ENCODE measurements at places on chromosomes 16 and 17.
A peak's percentile ranks its signal among the peaks of the same experiment; 100 is the strongest.

GRCh38 chr17:33140413-33141099 is 148.9 kb downstream of the SPACA3 start:
- no peak for DNase-seq

DNA sequence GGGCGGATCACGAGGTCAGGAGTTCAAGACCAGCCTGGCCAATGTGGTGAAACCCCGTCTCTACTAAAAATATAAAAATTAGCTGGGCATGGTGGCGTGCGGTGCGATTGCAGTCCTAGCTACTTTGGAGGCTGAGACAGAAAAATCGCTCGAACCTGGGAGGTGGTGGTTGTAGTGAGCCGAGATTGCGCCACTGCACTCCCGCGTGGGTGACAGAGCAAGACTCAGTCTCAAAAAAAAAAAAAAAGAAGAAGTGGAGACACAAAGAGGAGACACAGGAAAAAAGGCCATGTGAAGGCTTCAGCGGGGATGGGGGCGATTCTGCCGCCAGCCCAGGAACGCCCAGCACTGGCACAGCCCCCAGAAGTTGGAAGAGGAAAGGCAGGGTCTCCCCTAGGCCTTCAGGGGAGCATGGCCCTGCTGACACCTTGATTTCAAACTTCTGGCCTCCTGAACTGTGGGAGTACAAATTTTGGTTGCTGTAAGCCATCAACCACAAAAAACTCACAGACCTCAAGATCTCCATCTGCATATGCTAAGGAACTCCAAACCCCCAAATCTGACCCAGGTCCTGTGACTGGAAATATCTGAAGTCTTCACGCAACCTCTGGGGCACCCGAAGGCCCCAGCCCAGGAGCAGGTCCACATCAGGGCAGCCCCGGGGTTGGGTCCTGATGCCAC is 7.0 kb downstream of the SGSH start:
- DNase-seq: no peak

- peak; percentile 48 for DNase-seq
These were observed 51.2 kb downstream of the RMI2 start for GRCh38 chr16:11396241-11397048.

GRCh38 chr16:3523281-3523680 is 22.5 kb downstream of the CLUAP1 start:
- no peak for DNase-seq

DNA sequence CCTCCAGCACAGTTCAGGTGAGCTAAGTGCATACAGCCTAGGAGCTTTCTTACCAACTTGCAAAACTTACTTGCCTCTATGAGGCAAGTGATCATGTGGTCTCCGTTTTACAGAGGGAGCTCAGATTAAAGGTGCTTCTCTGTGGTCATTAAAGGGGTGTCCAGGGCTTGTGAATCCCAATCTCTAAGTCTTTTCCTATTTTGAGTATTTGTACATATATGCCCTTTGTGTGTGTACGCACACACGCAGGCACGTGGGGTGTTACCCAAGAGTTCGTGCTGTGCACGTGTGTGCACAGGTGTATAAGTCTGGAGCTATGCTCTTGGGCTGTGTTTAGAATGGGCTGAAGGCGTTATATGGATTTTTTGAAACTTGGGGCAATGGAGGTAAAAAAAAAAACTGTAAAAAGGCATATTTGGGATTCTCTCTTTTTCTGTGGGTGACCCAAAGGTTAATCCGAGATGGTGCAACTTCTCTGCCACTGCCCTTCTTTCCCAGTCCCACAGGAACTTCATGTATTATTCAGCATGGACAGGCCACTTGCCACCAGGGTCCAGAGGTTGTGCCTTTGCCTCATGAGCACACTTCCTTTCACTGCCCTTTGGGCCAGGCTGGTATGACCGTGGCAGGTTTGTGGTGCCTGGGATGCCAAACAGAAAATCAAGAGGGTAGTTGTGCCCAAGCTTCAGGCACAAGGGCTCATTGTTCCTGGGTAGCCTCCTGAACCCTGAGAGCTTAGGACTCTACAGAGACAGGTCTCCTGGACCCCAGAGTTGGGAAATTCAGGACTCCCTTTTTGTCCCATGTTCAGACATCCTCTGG is 1.5 kb downstream of the ABCC3 start:
- no peak for DNase-seq

GRCh38 chr16:49964973-49965372 is 60.1 kb upstream of the CNEP1R1 start:
- no peak for DNase-seq

DNA sequence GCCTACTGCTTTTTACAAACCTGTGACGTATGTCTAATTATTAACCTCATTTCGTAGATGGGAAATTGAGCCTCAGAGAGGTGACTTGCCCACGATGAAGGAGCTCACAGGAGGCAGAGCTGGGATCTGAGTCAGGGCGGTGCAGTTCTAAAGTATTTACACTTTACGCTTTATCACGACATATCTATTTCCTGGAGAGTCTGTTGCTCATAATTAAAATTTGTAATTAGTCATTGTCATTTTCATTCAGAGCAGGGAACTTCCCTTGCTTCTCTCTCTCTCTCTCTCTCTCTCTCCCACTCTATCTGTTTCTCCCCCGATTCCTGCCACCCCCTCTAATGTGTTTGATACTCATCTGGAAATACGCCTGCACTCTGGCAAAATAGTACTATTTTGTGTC is 5.9 kb downstream of the SLC5A11 start:
- no peak for DNase-seq

DNA sequence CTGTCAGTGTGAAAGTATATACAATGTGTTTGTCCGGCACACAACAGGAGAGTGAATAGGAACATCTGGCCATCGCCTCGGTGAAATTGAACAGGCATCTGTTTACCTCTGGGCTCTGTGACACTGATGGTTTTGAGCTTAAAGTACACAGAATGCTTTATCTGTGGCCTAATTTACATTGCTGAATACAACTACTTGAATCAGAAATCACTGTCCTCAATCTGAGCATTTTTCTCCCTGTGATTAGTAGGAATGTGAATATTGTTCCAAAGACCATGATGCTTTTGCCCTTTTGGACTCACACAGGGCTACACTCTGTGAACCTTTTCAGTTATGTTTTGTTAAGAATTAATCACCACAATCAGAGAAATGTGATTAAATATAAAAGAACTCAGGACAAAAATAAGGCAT is 323.0 kb upstream of the TBX2 start:
- DNase-seq: no peak

GRCh38 chr17:42893359-42893758 is 7.2 kb upstream of the G6PC1 start:
- no peak for DNase-seq

- no peak for DNase-seq
These were observed 26.5 kb upstream of the SBK1 start for GRCh38 chr16:28265822-28266221.

DNA sequence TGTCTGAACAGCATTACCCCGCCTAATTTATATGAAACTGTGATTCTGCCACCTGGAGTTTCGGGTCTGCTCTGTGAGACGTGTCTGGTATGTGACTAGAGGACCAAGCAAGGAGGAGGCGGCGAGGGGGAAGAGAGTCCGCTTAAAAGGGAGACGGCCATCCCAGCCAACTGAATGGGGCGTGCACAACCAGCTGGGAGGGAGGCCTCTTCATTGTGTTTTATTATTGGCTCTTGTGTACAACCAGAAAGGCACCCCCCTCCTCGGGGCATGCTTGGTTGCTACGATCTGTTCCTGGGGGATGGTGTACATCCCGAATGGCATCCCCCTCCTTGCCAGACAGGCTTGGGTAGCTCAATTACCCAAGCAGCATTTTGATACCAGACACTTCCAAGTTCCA is 384.5 kb upstream of the SALL1 start:
- no peak for DNase-seq
